Heart right ventricle (tissue), 16 donors: ENCODE measurements at places on chromosomes 1 and 21. TPM values are rescaled to one million over a fixed set of nuclear protein-coding genes. Genes with fewer than 3 reads are reported as not detected.

GRCh38 chr21:46095083-46095719 lies 2.7 kb upstream of the COL6A2 start:
- H3K36me3 ChIP-seq: no peaks in the 10 kb centered on the region
- no peak for DNase-seq
- no peak overlapping the region for H3K4me3 ChIP-seq
- H3K4me1 ChIP-seq: peaks cover 23% of the 10 kb centered on the region
- H3K27me3 ChIP-seq: peaks cover 18% of the 10 kb centered on the region
- peak overlapping the region; percentile 19 for H3K27ac ChIP-seq

DNA sequence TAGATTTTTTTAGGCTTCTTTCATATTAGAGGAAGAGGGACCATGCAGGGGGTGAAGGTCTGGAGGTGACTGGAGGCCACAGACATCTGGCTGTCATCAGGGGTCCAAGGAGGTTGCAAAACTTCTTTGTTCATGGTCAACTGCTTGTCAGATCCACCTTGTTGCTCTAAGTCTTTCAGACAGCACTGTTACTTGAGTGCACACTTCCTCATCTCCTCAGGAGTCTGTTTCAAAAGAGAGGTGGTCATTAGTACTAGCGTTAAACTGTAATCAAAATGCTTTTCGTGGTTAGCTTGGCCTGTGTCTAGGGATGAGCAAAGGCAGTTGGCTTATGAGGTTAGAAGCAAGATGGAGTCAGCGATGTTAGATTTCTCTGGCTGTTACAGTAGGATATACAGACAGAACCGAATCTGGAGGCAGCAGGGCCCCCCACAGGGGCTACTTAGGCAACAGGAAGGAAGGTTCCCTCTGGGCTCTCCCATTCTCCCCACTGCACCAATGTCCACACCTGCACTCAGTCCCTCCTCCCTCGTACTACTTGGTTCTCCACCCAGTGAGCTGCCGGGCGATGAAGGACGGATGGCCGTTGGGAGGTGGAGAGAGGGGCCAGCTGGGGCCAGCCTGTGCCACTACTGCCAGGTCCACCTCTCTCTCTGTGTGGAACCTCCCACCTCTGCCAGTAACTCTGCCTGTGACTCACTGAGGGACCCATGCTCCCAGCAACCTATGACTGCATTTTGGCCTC lies 57.2 kb downstream of the TOR1AIP2 start:
- H3K27me3 ChIP-seq: no peaks in the 10 kb centered on the region
- H3K36me3 ChIP-seq: no peaks in the 10 kb centered on the region
- H3K4me3 ChIP-seq: no peak overlapping the region
- H3K27ac ChIP-seq: no peak overlapping the region
- H3K4me1 ChIP-seq: peaks cover 2% of the 10 kb centered on the region

DNA sequence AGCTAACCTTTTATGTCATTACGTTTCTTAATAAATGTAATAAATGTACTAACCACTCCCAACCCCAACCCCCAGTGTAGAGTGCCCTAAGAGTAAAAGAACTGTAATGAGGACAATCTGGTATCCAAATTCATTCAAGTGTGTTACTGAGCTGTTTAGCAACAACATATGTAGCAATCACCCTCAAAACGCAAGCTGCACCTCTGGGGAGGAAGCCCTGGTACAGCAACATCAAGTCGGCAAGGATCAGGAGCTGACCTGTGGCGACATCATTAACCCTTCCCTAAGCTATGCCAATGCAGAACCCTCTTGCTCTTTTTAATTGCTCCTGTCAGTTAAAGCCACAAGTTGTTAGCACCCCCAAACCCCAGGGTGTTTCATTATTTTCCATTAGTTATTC lies 47.1 kb downstream of the STX6 start:
- no peak overlapping the region for H3K27ac ChIP-seq
- DNase-seq: no peak
- no peaks in the 10 kb centered on the region for H3K27me3 ChIP-seq
- peaks cover 96% of the 10 kb centered on the region for H3K36me3 ChIP-seq

Gene USP33
- polyA plus RNA-seq: 28.1 TPM

Gene S100A16
- polyA plus RNA-seq: 176 TPM

Gene TGFBR3
- polyA plus RNA-seq: 11.2 TPM

Gene RGS8
- polyA plus RNA-seq: not detected
